ENCODE measurements at places on chromosomes 2 and 18.

GRCh38 chr18:22466608-22467395 is 49.1 kb upstream of the CTAGE1 start:
- DNase-seq = no peak

DNA sequence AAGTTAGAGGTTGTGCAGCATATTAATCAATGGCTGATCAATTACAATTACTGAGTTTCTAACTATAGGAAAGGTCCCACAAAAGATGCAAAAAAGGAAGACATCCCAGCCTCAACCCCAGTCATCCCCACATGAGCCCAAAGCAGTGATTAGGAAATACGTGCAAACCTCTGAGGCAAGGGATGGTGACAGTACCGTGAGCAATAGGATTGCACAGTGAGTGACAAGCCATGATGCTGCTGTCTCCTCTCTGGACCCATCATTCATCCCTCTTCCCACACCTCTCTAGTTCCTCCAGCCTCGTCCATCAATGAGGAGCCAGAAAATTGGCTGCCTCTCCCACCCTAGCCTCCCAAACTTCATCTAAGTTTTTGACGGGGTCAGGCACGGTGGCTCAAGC is 4.0 kb upstream of the SLC11A1 start:
- no peak for DNase-seq

GRCh38 chr2:207792244-207792785 is 22.6 kb upstream of the FZD5 start:
- no peak for DNase-seq

DNA sequence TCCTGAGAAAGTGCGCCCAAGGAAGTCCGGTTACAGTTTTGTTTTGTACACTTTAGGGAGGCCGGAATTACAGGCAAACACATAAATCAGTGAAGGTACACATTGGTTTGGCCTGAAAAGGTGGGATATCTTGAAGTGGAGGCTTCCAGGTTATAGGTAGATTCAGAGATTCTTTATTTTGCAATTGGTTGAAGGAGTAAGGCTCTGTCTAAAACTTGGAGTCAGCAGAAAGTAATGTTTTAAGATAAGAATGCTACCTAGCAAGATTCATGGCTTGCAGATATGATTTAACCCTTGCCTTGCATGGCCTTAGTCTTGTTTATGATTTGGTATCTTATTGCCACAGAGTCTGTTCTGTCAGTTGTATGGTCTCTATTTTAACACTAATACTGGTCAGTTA is 165.9 kb upstream of the NDUFV2 start:
- no peak for DNase-seq

- no peak for DNase-seq
Measured at GRCh38 chr18:10685484-10685883, 159.7 kb downstream of the NAPG start.

DNA sequence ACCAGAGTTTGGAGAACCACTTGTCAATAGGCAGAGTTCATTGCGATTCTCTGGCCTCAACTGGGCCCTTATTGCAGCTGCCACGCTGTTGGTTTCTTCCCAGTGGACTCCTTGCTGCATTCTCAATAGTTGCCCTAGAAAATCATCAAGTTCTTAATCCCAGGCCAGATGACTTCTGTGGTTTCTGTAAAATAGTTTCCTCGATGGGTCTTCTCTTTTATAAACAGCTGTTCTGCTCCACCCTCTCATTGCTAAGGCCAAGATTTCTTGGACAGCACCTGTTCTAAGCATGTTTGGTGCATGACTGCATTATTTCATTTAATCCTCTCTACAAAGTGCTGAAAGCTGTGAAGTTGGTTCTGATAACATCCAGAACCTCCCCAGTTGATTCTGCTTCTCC is 131.0 kb downstream of the BCL2L11 start:
- no peak for DNase-seq

- DNase-seq = no peak
Measured at GRCh38 chr2:77322431-77322830, 199.7 kb downstream of the LRRTM4 start.

DNA sequence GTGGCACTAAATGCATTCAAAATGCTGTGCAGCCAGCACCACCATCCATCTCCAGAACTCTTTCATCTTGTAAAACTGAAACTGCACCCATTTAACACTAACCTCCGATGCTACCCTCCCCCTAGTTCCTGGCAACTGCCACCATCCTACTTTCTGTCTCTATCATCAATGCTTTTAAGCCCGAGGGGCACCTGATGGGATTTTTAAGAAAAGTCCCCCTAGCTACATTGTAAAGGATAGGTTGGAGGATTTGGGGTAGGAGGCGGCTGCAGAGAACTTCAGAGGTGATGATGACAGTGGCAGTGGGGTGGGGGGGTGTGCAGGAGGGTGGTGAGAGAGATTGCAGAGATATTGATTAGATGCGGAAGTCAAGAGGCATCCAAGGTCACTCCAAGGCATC is 10.8 kb upstream of the YWHAQ start:
- DNase-seq = no peak

- DNase-seq = no peak
Measured at GRCh38 chr2:240586919-240587800, 626 bp downstream of the CAPN10 start.

- DNase-seq = no peak
Measured at GRCh38 chr18:21386523-21387240, 144.7 kb downstream of the GREB1L start.

GRCh38 chr2:128402911-128403670 is 84.4 kb upstream of the HS6ST1 start:
- no peak for DNase-seq

DNA sequence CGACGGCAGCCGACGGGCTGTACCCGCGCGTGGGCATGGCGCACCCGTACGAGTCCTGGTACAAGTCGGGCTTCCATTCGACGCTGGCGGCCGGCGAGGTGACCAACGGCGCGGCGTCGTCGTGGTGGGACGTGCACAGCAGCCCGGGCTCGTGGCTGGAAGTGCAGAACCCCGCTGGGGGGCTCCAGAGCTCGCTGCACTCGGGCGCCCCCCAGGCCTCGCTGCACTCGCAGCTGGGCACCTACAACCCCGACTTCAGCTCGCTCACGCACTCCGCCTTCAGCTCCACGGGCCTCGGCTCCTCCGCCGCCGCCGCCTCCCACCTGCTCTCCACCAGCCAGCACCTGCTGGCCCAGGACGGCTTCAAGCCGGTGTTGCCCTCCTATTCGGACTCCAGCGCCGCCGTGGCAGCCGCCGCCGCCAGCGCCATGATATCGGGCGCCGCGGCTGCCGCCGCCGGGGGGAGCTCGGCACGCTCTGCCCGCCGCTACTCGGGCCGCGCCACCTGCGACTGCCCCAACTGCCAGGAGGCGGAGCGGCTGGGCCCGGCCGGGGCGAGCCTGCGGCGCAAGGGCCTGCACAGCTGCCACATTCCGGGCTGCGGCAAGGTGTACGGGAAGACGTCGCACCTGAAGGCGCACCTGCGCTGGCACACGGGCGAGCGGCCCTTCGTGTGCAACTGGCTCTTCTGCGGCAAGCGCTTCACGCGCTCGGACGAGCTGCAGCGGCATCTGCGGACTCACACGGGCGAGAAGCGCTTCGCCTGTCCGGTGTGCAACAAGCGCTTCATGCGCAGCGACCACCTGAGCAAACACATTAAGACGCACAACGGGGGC is 2.0 kb downstream of the SP9 start:
- no peak for DNase-seq

- DNase-seq = no peak
Measured at GRCh38 chr2:181848261-181848886, 43.2 kb upstream of the ITPRID2 start.

DNA sequence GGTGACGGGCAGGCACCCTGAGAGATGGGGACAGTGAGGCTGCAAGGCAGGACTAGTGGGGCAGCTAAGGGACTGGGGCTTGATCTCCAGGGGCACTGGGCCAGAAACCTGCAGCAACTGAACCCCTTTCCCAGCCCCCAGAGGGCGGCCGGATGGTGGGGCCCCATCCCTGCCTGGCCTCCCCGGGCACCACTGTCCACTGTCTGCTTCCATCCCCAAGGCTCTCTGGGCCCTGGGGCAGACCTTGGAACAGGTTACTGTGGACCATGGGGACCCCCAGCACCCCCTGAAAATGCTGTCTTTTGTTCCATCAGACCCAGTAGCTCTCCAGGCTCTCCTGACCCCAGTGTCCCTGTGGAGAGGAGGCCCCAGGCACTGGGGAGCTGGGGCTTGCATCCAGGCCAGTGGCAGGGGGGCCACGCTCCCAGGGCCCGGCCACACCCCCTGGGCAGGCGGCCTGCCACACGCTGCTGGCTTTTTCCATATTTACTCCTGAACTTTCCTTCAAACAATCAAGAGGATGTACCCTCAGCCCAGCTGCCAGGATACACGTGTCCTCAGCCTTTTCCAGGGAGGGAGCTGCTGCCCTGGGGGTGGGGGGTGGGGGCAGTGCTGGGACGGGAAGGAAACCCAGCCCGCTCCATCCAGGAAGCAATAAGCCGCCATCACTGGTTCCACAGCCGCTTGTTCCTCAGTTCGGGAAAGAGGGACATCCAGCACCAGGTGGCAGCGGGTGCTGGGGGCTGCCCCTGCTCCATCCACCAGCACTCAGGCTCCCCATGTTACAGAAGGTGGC is 102.3 kb upstream of the ODC1 start:
- DNase-seq = no peak

DNA sequence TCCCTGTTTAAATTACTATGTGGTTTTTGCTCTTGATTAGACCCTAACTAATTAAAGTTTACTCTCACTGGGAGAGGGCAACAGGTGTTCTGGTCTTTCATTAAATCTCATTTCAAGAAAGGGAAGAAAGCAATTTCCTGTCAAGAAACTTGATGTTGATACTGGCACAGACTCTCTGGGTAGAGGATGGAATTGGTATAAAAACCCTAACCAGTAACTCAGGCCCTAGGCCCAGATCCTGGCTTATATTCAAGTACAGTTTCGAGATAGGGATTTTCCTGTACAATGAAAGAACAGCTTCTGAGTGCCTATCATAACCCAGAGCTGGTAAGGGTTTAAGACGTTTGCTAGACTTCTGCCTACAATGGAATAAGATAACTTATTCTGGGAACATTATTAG is 61.6 kb upstream of the ACYP2 start:
- DNase-seq = no peak

DNA sequence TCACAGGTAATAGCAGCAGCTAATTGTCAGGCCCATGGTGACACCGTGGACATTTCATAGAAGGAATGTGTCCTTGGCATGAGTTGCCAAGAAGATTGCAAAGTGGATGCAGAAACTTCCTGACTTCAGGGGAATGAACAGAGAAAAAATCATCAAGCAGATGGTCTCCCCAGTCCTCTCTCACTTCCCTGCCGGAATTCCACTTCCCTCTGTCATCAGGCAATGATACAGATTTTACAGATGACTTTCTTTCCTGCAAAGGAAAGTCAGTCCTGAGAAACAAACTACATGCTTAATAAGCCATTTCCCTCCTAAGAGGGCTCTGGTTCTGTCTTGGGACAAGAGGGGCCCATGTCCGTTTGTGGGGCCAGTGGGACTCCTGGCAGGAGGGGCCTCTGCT is 45.7 kb downstream of the KCNF1 start:
- no peak for DNase-seq

GRCh38 chr2:172403402-172403801 is 24.0 kb upstream of the ITGA6 start:
- no peak for DNase-seq

- no peak for DNase-seq
Measured at GRCh38 chr18:12750076-12750714, 47.4 kb downstream of the PSMG2 start.

DNA sequence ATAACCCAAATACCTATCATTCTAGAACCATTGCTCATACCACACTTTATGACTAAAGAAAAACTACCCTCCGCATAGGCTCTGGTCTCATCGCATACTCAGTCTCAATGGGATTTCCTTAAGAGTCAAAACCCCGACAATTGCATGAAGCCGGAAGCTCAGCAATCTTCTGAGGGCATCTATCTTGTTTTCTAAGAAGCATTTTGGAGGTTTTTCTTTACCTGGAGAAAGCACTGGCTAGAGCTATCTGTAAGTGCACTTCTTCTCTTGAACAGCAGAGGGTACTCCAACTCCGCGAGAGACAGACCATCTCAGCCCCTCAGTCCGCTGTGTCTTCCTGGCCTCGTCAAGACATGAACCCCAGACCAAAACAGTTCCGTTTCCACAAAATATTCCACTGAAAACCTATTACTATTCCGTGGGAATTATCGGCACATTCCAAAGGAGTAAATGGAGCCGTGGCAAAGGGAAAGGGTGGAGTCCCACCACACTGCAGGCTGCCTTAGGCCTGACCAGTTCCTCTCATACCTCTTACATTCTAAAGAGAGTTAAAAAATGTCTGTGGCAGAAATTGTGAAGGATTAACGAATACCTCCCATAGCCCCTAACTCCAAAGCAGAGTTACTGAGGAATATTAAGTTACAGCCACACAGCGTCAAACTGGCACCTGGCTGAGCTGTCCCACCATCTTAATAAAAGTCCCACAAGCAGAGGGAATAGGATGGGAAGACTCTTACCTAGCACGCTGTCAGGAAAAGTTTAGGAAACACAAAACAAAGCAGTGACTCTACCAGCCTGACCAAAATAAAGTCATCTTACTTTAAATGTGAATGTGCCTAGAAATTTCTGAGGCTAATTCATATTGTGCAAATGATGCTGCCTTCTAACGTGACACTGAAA is 325.6 kb upstream of the VRK2 start:
- no peak for DNase-seq

DNA sequence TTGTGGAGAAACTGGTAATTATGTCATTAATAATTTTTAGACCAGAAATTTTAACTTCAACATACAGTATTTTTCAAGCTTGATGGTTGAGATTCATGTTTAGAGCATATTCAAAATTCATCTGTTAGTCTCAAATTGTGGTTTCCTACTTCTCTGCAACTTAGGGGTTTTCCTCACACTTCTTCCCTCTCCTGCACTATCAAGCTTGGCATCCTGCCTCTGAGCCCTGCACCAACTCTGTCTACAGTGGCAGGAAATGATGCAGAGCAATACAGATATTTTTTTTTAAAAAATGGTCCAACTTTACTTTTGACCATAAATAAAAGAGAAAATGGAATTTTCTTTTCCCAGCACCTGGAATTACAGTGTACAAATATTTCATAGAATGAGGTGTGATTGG is 247.3 kb downstream of the NUP35 start:
- DNase-seq = no peak

- DNase-seq = no peak
Measured at GRCh38 chr2:147450661-147451510, 393.9 kb upstream of the ACVR2A start.

DNA sequence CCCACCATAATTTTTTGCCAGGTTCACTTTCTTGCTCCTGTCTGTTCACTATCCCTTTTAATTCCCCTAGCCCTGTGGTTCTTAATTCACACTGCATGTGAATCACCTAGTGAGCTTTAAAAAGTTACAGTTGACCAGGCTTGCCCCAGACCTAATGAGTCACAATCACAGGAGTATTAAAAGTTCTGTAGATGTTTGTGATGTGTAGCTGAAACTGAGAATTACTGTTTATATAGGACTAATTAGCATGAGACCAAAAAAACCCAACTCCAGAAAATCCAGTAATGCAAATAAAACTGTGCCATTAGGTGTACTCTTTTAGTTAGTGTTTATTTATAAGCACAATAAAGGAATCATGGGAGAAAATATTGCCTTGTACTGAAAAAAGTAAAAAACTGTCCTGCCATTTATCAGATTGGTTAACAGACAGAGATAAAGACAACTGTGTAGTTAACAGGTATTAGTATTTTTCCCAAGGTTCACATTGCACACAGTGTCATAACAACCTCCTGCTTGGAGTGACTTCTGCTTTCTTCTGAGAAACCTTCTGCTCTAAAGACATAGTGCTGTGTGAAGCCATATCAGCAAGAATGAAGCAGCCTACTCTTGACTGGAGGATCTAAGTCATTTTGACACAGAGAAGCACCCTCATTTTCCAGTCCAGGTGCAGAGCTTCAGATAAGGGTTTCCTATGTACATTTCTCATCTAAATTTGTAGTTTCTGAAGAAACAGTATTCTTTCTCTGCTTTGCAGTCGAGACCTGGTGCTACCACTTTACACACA is 39.0 kb downstream of the VAPA start:
- no peak for DNase-seq
